HEK293T (cell line): ENCODE measurements at places on chromosomes 16 and 17.

GRCh38 chr17:10316801-10317542, 55.8 kb downstream of the MYH13 start:
- peak; percentile 57 for DNase-seq

GRCh38 chr17:39556423-39556822, 51.3 kb downstream of the NEUROD2 start:
- no peak for DNase-seq

- DNase-seq: no peak
Observed at GRCh38 chr17:78572239-78573205, 4.7 kb downstream of the DNAH17 start.

DNA sequence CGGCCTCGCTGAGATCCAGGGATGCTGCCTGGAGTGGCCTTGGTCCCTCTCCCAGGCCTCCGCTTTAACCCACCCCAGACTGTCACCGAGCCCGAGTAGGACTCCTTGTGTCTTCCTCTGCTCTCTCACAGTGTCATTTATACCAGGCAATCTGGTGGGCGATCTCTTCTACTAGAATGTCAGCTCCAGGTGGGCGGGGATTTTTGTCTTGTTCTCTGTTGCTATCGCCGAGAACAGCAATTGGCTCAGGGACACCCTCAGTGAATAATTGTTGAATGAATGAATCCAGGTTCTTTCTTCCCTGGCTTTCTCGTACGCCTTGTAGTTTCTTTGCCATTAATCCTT, 591 bp downstream of the DHX38 start:
- no peak for DNase-seq

GRCh38 chr16:50400967-50401348, 32.2 kb upstream of the BRD7 start:
- DNase-seq: no peak

DNA sequence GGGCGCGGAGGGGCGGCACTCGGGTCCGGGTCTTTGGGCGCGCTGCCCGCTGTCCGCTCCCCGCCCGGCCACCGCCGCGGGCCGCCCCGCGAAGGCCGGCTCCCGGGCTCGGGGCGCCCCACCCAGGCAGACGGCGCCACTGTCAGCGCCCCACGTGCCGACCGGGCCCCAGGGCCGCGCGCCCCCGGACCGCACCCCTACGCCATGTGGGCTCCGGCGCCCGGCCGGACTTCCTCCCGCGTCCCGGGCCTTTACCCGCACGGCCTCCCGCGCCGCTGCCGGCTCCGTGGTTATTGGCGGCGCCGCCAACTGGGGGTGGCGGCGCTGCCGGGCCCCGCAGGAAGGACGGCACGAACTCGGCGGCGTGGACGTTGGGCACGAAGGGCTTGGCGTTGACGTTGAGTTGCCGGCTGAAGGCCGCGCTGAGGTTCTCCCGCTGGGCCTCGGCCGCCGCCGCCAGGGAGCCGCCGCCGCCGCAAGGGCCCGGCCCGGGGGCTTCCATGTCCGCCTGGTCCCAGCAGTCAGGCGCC, 577 bp downstream of the GSPT1 start:
- DNase-seq: peak; percentile 17

- DNase-seq: peak; percentile 89
Observed at GRCh38 chr16:88905563-88905962, 39.1 kb upstream of the PABPN1L start.

DNA sequence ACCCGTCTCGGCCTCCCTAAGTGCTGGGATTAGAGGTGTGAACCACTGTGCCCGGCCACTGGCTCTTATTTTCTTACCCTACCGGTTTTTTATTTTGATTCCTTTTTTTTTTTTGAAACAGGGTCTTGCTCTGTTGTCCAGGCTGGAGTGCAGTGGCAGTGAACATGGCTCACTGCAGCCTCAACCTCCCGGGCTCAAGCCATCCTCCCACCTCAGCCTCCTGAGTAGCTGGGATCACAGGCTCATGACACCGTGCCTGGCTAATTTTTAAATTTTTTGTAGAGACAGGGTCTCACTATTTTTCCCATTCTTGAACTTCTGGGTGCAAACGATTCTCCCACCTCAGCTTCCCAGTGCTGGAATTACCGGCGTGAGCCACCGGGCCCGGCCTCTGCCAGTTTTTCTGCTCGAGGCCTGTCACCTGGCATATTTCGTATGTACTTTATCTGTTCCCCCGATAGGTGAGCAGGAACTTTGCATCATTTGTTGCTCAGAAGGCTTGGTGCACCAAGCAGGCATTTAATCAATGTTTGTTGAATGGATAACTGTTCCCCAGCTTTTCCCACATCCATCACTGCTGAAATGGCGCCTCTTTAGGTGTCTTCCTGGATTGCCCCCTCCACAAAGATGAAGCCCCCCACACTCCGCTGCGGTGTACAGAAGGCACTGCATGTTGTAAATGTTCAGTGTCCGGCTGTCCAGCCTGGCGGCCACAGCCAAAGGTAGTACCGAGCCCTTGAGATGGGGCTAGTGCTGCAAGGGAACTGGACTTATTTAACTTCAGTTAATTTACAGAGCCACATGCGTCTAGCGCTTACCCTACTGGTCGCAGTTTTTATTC, 858 bp upstream of the TELO2 start:
- no peak for DNase-seq

DNA sequence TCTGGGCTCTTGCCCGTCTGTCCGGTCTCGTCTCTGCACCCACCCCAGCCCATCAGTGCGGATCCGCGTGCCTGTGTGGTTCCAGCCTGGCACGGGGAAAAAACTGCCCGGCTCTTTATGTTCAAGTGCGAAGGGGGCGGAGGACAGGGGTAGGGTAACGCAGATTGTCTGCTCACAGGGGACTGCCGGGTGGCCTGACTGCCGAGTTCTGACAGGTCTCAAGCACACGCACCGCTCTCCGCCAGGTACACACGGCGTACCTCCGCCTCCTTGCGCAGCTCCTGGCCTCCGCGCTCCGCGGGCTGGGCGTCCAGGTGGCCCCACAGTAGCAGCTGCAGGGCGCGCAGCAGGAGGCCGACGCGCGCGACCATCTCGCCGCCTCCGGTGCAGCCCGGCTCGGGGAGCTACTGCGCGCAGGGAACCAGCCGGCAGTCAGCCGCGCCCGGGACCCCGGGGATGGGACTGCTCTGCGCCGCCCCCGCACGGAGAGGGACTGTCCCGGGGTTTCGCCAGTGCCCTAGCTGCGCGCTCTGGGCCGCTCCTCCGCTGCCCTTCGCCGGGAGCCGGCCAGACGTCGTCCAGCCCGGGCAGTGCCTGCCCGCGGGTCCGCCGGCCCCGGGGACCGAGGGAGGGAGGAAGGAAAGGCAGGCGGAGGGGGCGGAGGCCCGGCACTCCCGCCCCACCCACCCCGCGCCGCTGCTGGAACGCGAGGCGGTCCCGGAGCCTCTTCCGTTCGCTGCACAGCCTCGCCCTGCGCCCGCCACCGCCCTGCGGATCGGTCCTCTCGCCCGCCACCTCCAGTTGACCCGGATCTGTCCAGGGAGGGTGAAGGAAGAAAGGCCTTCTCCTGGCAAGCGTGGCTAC, at the start of gene MMP28:
Gene MMP28, minus strand, starts transcription at position 635 of the 864 bp plus-strand sequence. Its CDS starts 264 bp downstream, at position 371.
- DNase-seq: peak; percentile 33

GRCh38 chr17:58617563-58617962, 74.3 kb downstream of the TEX14 start:
- DNase-seq: no peak

DNA sequence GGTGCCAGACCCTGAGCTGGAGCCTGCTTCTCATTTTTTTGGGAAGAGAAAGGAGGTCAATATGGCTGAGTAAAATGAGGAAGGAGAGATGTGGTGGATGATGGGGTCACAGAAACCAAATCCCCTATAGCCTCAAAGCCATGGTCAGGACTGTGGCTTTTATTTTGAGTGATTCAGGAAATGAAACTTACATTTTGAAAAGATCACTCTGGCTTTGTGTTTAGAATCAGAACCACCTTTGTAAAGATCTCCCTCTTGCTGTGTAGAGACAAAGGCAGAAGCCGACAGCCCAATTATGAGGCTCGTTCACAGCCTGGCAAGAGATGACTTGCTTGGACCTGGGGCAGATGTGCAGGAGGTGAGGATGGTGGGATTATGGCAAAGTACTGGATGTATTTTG, 121.6 kb upstream of the ANKFN1 start:
- no peak for DNase-seq

DNA sequence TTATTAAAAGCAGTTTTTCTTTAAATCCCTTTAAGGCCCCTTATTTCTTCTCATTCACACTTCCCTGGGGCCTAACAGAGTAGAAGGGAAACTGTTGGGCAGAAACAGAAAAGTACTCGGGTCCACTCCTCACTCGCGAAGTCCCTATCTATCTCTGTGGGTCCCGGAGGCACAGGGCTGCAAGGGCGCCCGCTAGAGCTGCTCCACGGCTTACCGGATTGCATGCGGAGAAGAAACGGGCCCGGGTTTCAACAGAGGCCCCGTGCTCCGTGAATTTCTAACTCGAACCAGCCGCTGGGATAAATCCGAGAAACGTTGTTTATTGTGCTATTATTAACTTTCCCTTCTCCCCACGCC, 4.3 kb downstream of the CBLN1 start:
- DNase-seq: no peak

- DNase-seq: no peak
Observed at GRCh38 chr16:31357324-31358109, 2.5 kb downstream of the ITGAX start.
